ENCODE measurements at places on chromosomes 11 and 22.

GRCh38 chr11:35927104-35927503 is 16.8 kb upstream of the LDLRAD3 start:
- DNase-seq, result no peak

DNA sequence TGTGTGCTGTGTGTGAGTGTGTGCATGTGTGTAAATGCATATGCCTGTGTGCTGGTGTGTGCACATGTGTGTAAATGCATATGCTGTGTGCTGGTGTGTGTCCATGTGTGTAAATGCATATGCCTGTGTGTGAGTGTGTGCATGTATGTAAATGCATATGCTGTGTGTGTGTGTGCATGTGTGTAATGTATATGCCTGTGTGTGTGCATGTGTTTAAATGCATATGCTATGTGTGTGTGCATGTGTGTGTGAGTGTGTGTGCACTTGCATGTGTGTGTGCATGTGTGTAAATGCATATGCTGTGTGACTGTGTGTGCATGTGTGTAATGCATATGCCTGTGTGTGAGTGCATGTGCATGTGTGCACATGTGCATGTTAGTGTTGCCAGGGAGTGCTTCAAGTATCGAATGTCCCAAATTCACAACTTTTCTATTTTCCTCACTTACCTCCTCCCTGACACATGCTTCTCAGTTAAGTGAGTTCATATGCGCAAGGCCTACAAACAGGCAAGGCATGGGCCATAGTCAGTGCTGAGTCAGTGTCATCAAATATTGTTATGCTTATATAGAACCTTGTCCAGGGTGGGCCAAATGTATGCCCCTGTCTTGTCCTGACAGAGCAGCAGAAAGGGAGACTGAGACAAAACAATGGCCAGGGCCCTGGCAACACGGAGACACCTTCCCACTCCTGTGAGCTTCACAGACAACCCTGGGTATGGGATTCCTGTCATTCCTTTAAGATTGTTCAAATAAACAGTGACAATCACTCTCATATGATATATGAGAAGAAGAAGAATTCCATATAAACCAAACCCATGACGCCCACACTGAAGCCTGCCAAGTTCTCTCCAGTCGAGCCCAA is 38.6 kb downstream of the GGTLC2 start:
- no peak for DNase-seq

DNA sequence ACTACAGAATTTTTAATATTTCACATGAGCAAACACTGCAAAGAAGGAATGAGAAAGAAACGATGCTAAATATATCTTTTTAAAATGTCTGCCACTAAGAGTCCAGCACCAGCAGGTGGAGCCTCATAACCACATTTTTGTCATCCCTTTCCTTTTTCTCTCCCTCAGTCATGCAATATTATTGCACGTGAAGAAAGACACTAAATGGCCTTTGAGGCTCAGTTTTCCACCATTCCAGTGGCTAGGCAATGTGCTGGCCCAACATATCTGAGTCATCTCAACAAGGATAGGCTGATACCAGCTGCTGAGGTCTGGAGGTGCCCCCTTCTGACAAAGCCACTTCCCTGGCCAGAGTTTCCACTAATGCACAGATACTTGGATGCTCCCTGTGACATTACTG is 1.8 kb downstream of the ALKBH8 start:
- peak; percentile 48 for DNase-seq

- DNase-seq, result no peak
Observed at GRCh38 chr11:19664886-19665548, 47.6 kb upstream of the NAV2 start.

DNA sequence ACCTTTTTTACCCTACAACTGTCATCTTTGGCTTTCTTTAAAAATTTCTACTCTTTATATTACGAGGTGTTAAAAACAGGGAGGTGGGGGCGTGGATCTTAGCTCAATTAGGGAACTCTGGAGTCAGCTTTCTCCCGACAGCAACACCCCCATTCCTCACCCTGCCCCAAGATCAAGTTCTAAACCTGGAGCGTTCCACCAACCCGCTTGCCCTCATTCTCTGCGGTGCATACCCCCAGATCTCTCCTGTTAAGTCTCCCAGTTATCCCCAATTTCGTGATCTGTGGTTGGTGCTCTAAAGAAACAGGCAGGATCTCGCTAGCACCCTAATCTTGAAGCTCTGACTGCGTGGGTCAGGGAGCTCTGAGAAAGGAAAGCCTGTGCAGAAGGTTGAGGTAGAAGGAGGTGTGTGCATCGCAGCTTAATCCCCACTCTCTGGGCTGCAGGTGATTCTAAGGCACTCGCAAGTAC is 177.3 kb upstream of the NTM start:
- DNase-seq, result no peak

GRCh38 chr11:55661901-55662300 is at the start of gene OR4C6:
Gene OR4C6 (plus strand): TSS chr11:55662201. CDS start chr11:55665167, 2,966 bp downstream.
- DNase-seq, result no peak

DNA sequence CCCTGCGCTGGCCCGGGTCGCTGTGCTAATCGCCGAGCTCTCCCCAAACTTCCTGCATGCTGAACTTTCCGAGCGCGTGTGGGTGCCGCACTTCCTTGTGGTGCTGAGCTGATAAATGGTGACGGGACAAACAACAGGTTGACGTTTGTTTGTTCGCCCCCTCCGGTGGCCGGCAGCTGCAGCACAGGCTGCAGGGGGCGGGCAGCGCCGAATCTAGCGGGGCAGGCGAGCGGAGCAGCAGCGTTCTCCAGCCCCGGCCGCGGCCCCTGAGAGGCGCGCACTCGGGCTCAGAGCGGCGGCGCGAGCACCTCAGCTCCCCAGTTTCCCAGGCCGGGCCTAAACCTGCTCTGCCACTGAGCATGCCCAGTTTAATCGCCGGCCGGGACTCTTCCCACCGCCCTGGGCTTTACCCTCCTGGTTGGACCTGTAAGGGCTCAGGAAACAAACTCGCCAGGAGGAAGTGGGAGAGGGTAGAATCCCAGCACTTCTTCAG is at the start of gene PDGFD:
TSS of gene PDGFD (minus strand) at position 120 of the 493 bp plus-strand sequence.
- peak; percentile 37 for DNase-seq

GRCh38 chr11:109012991-109013390 is 348.1 kb downstream of the DDX10 start:
- DNase-seq, result no peak

GRCh38 chr11:65640483-65641296 is 2.8 kb downstream of the SIPA1 start:
- peak; percentile 28 for DNase-seq

- DNase-seq, result no peak
Observed at GRCh38 chr22:48980409-48980808, 847.3 kb downstream of the BRD1 start.

- peak; percentile 8 for DNase-seq
Observed at GRCh38 chr11:34243600-34244464, 114.0 kb downstream of the ABTB2 start.

- no peak for DNase-seq
Observed at GRCh38 chr11:36253238-36253637, 36.0 kb downstream of the COMMD9 start.

- no peak for DNase-seq
Observed at GRCh38 chr11:104380358-104380757, 216.4 kb upstream of the PDGFD start.

DNA sequence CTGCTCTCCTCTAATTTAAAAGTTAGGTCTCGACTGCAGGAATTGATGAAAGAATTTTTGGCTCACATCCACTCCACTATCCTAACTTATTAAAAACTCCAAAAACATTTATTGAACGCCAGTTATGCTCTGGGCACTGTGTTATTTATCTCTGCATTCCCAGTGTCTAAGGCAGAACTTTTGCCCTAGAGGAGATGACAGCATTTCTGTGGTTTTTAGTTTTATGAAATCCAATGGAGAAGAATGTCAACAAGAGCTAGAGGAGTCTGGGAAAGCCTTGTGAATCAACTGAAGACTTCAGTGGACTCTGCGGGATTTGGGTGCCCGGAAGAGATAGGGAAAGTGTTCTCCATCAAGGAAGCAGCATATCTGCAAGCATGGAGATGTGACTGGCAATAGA is 217.0 kb upstream of the PGR start:
- no peak for DNase-seq

- DNase-seq, result no peak
Observed at GRCh38 chr11:5992604-5993251, 5.9 kb upstream of the OR52L1 start.

GRCh38 chr11:72240461-72241290 is 3.3 kb downstream of the PHOX2A start:
- DNase-seq, result no peak

- no peak for DNase-seq
Observed at GRCh38 chr11:45061641-45062040, 84.8 kb upstream of the PRDM11 start.

DNA sequence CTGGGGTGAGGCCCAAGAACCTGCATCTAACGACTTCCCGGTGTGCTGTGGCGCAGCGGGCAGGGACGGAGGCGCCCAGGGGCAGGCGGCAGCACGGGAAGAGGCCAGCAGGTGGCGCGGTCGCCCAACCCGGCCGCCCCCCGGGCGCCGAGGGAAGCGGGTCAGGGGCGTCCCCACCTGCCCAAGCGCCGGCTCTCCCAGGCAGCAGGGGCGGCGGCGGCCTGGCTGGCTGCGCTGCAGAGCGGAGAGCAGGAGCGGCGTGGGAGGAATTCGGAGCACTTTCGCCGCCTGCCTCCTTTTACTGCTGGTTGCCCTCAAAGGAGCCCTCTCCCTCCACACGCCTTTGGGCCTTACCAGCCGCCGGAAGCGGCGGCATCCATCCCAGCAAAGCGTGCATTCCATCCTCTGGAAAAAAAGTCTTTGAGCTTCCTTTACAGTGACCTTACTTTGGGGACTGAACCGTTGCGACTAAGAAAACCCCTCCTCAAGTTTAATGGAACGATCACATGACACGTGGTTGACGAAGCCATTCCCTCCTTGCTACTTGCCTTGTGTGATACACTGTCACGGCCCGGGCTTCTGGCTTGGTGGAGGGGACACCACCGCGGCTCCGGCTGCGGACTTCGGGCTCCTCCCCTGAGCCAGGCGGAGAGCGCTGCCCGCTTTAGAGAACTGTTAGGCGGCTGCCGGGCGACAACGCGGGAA is 106.8 kb upstream of the CLMP start:
- DNase-seq, result peak; percentile 48

DNA sequence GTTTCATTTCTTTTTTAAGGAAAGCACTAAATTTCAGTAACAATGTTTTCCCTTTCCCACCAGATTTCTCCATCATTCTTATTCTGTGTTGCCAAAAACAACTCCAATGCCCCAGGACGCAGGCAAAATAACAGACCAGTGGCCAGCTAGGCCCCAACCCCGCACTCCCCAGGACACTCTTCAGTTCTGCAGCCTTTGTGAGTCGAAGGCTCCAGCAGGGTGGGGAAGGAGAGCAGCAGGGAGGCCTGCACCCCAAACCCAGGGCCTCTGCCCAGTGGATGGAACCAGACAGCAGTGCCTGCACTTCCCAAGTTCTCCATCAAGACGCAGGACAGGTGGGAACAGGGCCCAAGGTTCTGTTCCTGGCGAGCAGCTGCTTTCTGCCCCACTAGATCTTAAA is 34.4 kb downstream of the PPP2R1B start:
- no peak for DNase-seq

GRCh38 chr11:47248304-47248663 is 330 bp downstream of the ACP2 start:
- no peak for DNase-seq

DNA sequence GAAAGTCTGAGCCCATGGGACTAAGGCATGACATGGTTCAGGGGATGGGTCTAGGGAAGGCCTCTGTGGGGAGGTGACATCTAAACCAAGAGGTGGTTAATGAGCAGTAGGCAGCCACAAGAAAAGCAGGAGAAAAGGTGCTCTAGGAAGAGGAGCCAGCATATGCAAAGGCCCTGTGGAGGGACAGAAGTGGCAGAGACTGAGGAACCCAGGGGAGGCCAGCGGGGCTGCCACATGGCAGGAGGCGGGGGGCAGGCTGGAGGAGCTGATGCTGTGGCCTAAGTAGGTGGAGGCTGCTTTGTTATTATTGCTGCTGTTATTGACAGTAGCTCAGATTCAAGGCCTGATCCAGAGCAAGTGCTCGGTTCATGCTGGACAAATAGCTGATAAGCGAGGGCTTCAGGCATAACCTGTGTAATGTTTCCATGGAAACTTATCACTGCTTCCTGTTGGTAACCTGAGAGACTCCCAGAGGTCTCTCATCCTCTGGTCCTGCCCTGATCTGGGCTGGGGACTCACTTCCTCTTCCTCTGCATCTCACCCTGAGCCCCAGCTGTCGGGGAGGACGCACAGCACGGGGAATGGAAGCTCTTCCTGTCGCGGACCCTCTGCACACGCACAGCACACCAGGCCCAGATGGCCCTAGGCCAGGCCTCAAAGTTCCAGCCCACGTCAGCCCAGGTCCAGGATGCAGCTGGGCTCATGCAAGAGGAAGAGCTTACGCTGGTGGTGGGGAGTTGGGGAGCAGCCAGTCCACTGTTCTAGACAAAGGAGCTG is 75.2 kb upstream of the TP53I11 start:
- no peak for DNase-seq

All from CD4-positive, alpha-beta T cell treated with Interleukin-4 for 4 hours (primary cell).